ENCODE measurements at places on chromosomes 11 and 22.

GRCh38 chr22:50576070-50576469, 2.2 kb downstream of the CPT1B start:
- DNase-seq: no peak

- DNase-seq: no peak
Observed at GRCh38 chr22:50084614-50085021, 608 bp downstream of the MLC1 start.

GRCh38 chr11:44568658-44569473, 3.4 kb downstream of the CD82 start:
- peak; percentile 66 for DNase-seq

DNA sequence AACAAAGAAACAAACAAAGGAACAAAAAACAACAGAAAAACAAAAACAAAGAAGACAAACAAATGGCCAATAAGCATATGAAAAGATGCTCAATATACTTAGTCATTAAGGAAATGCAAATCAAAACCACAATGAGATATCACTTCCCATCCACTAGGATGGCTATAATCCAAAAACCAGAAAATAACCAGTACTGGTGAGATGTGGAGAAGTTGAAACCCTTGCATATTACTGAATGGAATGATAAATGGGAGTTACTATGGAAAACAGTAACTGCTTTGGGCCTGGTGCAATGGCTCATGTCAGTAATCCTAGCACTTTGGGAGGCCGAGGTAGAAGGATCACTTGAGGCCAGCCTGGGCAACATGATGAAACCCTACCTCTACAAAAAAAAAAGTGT, 44.9 kb upstream of the RBFOX2 start:
- DNase-seq: no peak

DNA sequence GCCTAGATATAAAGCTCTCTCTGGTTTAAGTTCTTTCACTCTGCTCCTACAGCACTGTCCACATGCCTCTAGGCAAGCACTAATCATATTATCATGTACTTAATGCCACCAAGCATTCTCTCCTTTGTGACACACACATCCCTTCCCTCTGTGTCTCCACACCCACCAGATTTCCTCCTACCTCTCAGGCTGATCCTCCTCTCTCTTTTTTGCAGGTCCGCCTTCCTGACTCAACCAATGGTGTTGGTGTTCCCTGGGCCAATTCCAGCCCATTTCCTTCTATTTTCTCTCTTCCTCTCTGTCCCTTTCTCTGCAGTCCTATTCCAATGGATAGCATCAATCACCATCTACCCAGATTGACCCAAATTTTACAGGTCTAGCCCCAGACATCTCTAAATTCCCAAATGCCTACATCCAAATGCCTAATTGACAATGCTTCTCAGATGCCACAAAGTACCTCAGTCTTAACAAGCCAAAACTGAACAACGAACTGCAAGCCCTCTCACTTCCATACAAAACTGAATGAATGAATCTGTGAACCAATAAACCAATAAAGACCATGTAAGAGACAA, 504 bp upstream of the ZNF215 start:
- no peak for DNase-seq

- no peak for DNase-seq
Observed at GRCh38 chr11:269146-269890, 8.9 kb upstream of the NLRP6 start.

GRCh38 chr11:119706029-119706428, 23.0 kb downstream of the NECTIN1 start:
- no peak for DNase-seq

DNA sequence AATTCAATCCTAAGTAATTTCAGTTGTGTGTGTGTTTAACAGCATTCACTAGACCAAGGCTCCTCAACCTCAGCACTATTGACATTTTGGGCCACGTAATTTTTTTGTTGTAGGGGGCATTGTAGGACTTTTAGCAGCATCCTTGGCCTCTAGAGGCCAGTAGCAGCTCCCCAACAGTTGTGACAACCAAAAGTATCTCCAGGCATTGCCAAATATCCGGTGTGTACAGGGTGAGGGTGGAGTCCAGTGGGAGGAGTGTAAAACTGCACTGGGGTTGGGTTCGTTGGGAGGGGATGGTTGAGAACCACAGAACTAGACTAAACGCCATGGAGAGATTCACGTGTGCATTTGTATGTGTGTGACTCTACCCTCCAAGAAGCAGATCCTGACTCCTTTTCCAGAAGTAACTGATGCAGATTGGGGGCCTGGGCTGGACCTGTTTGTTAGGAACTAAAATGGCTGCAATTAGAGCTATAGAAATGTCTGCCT, 5.9 kb upstream of the PHF21A start:
- no peak for DNase-seq

- DNase-seq: no peak
Observed at GRCh38 chr11:19864141-19865140, 151.8 kb downstream of the NAV2 start.

- DNase-seq: no peak
Observed at GRCh38 chr22:24207264-24208011, 26.2 kb downstream of the SUSD2 start.

DNA sequence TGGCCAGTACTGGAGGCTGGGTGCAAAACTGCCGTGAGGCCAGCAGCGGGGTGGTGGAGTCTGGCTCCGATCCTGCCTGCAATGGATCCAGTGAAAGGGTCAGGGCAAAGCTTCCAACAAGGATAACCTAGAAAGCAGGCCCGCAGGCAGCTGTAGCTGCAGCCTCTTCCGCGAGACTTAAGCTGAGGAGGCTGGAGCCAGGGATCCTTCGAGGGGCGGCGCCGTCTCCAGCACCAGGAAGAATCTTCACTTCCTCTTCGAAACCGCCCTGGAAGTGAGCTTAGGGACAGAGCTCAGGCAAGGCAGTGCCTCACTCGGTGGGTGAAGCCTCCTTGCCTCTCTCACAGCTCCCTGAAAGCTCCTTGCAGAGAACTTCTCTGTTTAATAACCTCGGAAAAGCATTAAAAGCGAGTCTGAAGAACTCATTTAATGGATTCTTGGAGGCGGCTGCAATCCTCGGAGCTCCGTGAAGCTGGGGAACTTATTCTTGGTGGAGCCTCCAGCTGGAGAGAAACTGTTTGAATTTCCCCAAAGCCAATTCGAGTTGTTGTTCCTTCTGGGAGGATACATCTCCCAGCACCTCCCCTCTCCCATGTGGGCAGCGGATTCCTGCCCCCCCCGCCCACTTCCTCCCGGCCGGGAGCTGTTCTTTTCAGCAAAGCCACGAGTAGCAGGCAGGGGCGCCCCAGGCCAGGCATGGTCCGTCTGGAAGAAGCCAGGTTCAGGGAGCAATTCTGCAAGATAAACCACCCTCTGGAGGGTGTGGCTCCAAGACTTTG, 169.9 kb downstream of the CTTN start:
- DNase-seq: no peak

GRCh38 chr11:1762537-1763302, 1.0 kb downstream of the CTSD start:
- DNase-seq: no peak

- no peak for DNase-seq
Observed at GRCh38 chr11:44127130-44127529, 31.7 kb downstream of the EXT2 start.

GRCh38 chr11:75350743-75351540, 519 bp downstream of the ARRB1 start:
- DNase-seq: no peak

GRCh38 chr22:23197836-23198235, 17.5 kb downstream of the BCR start:
- DNase-seq: no peak

DNA sequence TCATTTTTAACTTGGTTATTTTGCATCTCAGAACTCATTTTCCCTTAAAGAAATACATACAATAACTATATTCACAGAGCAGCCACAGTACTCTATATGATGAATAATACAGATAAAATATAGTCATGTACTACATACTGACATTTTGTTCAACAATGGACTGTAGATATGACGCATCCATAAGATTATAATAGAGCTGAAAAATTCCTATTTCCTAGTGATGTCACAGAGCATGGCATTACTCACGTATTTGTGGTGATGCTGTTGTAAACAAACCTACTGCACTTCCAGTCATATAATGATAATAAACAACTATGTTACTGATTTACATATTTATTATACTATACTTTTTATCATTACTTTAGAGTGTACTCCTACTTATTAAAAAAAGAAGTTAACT, 38.7 kb downstream of the NARS2 start:
- no peak for DNase-seq

- no peak for DNase-seq
Observed at GRCh38 chr11:131579932-131580387, 209.5 kb downstream of the NTM start.

- DNase-seq: no peak
Observed at GRCh38 chr22:21944871-21945270, 7.8 kb downstream of the PPM1F start.

DNA sequence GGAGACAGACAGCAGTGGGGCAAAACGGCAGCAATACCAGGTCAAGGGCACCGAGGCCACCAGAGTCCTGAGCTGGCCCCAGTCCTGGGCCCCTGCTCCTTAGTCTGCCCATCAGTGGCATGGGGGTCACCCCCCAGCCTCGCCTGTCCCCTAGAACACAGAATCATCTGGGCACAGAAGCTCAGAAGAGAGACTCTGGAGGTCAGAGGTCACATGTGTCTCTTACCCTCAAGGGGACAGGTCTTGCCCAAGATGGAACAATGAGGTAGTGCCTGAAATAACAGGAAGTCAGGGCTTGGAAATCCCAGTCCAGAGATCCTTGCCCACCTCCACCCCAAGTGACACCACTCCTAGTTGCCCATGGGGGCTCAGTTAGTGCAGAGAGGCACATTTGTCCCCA, 20.6 kb downstream of the PDE2A start:
- DNase-seq: no peak

DNA sequence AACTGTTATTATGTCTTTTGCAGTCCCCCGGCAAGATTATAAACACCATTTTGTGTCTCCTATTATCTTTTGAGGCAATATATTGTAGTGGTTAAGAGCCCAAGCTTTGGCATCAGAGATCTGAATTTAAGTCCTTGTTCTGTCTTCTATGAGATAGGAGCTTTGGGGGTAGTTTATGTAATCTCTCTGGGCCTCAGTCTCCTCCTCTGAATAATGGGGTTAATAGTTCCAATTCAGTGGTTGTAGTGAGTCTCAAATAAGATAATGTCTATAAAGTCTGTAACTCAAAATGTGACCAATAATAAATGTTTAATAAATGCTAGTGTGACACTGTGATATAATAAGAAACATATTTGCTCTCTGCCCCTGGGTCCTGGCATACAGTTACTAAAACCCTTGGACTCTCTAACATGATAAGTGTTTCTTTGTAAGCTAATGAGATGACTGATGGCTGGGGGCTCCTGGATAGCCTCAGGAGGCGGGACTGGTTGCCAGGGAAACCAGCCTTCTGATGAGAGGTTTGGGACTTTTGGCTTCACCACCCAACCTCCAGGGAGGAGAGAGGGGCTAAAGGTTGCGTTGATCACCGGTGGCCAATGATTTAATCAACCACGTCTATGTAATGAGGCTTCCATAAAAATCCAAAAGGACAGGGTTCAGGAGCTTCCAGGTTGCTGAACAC, 183.4 kb upstream of the MTMR2 start:
- DNase-seq: no peak

DNA sequence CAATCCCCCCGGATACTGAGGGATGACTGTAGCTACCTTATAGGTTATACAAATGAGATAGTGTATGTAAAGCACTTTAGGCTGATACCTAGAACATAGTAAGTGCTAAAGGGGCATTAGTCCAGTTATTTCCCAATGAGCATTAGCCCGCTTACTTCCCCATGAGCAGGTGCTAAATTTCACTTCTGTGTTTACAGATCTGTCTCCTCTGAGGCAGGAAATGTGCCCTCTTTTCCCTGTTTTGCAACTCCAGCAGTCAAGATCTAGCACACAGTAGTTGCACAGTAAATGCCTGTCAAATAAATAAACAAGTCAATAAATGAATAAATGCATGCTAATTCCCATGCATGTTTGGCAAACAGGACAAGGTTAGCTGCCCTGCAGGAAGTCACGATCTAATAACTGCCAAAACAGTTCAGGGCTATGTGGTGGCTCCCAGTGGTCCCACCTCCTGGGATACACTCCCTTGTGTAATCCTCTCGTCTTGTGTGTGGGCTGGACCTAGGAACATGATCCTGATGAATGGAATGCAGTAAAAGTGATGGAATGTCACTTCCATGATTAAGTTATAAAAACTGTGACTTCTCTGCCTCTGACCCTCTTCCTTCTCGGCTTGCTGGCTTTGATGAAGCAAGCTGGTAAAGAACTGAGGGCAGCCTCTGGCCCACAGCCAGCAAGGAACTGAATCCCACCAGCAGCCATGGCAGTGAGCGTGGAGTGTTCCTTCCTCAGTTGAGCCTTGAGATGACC, 459.0 kb downstream of the SOX6 start:
- DNase-seq: no peak
